K562 (cell line): ENCODE measurements at places on chromosomes 16 and 17. TPM values are rescaled to one million over a fixed set of nuclear protein-coding genes. Genes with fewer than 3 reads are reported as not detected.

DNA sequence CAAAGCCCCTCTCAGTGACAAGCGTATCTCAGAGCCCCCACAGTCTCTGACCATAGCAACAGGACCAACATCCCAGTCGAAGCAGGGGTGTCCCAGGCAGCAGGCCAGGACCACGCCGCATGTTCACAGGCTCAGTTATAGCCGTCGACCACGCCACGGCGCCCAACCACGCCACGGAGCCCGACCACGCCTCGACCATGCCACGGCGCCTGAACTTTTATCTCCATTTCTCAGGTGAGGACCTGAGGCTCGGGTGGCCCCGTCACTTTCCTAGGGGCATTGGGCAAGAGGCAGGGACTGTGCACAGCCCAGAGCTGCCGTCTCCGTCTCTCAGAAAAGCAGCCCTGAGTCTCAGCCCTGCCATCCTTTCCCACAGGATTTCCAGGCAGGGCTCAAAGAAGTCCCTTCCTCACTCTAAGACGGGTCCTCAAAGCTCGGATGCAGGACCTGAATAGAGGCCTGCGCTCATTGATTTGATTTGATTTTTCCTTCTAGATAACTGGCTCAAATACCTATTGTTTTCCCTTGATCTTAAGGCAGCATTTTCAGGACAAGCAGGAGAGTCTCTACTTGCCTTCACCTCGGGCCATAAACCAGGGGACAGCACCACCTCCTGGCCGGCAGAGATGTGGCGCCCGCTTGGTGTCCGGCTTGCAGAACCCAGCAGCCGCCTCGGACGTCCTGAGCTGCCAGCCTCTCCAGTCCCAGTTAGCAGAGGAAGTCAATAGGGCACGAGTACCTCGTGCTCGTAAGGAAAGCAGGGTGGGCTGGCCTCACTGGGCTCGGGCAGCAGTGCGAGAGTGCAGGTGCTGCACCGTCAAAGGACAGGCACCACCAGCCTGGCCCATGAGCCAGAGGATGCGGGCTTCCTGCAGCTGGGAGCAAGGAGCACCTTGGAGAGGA, 38.8 kb downstream of the C16orf95 start:
- peak; percentile 82 for DNase-seq

- no peak for DNase-seq
These were observed 6.8 kb upstream of the MSI2 start for GRCh38 chr17:57249520-57249919.

Gene ATP6V0C
- 63.0 and 66.3 TPM in 2 replicates for polyA plus RNA-seq

- DNase-seq: peak; percentile 54
These were observed 284.0 kb downstream of the SEC14L1 start for GRCh38 chr17:77424585-77425344.
